ENCODE measurements at places on chromosomes 3 and 15.

- no peak for DNase-seq
Measured at GRCh38 chr15:95327183-95327525, 1003.3 kb upstream of the NR2F2 start.

DNA sequence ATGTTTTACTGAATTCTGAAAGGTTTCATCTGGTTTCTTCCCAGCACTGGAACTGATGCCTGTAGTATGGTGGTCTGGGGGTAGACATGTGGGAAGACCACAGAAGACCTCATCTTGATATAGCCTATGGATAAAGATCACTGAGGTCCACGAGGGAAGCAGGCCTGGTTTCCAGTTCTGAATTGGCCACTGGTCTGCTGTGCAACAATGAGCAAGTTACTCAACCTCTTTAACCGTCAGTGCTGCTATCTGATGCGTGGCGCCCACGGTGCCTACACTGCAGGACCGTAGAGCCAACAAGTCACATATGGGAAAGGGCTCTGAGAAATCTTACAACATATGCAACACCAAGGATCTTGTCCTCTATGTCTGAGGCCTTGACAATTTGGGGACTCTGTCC, 13.3 kb downstream of the TLE3 start:
- DNase-seq, result no peak

DNA sequence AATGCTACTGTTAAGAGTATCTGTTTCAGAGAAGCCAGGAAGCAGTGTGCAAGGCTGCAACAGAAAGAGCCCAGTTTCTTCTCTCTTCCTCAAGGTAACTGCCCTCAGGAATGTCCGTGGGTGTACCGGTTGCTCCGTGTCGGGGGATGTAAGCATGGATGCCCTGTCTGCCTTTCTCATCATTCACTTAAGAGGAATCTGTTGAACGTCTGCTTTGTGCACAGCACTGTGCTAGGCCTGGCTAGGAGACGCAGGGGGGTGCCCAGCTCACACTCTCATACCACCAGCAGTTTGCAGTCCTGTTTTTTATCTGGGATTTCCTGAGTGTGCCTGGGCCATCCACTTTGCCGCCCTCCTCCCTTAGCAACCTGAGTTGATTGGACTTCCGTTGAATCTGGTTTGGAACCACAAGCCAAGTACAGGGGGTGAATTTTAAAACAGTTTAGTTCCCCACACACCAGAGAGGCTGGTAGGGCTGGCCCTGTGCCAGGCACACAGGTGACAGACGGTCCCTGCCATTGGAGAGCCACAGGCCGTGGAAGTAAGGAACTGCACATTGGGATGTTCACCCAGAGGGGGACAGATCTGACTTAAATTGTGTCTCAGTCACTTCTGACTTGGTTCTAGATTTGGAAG, 11.2 kb downstream of the BOC start:
- no peak for DNase-seq

GRCh38 chr3:185114756-185115155, 38.1 kb downstream of the C3orf70 start:
- no peak for DNase-seq

DNA sequence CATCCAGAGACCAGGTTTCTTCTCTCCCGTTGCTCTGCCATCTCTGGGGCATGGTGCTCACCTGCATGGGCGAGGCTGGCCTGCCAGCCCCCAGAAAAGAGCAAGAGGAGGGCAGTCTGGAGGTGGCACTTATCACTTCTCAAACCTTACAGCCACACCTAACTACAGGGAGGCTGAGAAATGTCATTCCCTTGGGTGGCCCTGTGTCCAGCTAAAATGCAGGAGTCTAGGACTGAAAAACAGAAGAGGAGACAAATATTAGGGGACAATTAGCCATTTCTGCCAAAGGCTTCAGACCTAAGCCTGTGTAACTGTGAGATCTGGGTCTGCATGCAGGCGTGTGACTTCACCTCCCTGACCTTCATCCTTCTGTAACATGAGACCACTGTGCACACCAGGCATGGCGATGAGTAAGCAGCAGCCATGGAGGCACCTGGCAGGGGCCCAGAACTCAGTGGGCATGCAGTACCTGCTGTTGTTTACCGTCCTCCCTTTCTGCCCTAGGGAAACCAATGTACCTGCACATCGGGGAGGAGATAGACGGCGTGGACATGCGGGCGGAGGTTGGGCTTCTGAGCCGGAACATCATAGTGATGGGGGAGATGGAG, 83.4 kb downstream of the MESD start:
- no peak for DNase-seq

- no peak for DNase-seq
Measured at GRCh38 chr3:67863869-67864268, 209.5 kb upstream of the SUCLG2 start.

Data from Panc1 (cell line).